Mammary microvascular endothelial cell (primary cell): ENCODE measurements at places on chromosomes 16 and 17. TPM values are rescaled to one million over a fixed set of nuclear protein-coding genes. Genes with fewer than 3 reads are reported as not detected.

CORO1A gene
- 4.5 and 7.1 TPM in 2 replicates for total RNA-seq

CDRT15L2 gene
- not detected in 2 replicates for total RNA-seq

ZACN gene
- total RNA-seq, result not detected in 2 replicates

MT1M gene
- 4.3 and 13.9 TPM in 2 replicates for total RNA-seq

RPTOR gene
- total RNA-seq, result 25.4 and 27.6 TPM in 2 replicates

VAT1L gene
- 5.1 and 5.5 TPM in 2 replicates for total RNA-seq

NAA38 gene
- 128 and 161 TPM in 2 replicates for total RNA-seq

ITGB4 gene
- 2.5 and 4.6 TPM in 2 replicates for total RNA-seq

RAB26 gene
- 0.13 and 1.3 TPM in 2 replicates for total RNA-seq

WFIKKN2 gene
- total RNA-seq, result not detected in 2 replicates

ANKRD40CL gene
- total RNA-seq, result not detected in 2 replicates

DHX58 gene
- 15.4 and 17.7 TPM in 2 replicates for total RNA-seq

CTRB1 gene
- not detected in 2 replicates for total RNA-seq

PPM1E gene
- total RNA-seq, result not detected in 2 replicates

ABCC3 gene
- 0.64 and 1.2 TPM in 2 replicates for total RNA-seq

MYH1 gene
- total RNA-seq, result not detected in 2 replicates

MRPL28 gene
- total RNA-seq, result 146 and 154 TPM in 2 replicates

PER1 gene
- 14.5 and 20.3 TPM in 2 replicates for total RNA-seq

KRT32 gene
- not detected in 2 replicates for total RNA-seq

PLCD3 gene
- total RNA-seq, result 17.9 and 27.4 TPM in 2 replicates

TBC1D26 gene
- not detected in 2 replicates for total RNA-seq

ATP2A1 gene
- total RNA-seq, result not detected in 2 replicates

MMP25 gene
- under 0.01 and 0.15 TPM in 2 replicates for total RNA-seq

PRSS33 gene
- not detected in 2 replicates for total RNA-seq
